Esophagus squamous epithelium (tissue), 5 donors: ENCODE measurements at places on chromosomes 4 and X. TPM values are rescaled to one million over a fixed set of nuclear protein-coding genes. Genes with fewer than 3 reads are reported as not detected.
A peak's percentile ranks its signal among the peaks of the same experiment; 100 is the strongest.

DNA sequence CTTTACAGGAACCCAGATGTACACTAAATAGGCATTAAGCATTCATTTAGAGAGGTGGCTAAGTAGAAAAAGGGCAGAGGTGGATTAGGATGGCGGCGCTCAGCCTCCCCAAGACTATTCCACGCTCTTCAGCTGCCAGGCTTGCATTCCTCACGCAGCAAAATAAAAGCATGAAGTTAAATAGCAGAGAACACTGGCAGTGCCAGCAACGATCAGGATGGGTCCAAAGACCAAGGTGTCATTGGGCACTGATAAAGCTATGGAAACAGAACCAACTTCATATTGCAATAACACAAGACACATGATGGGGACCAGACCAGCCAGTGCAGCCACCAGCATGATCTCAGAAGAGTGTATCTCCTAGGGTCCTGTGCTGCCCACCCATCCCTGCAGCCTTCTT is 42.0 kb downstream of the TMEM156 start:
- H3K27me3 ChIP-seq: no peaks in the 10 kb centered on the region
- H3K27ac ChIP-seq: no peak overlapping the region
- no peaks in the 10 kb centered on the region for H3K36me3 ChIP-seq
- H3K4me3 ChIP-seq: no peak overlapping the region
- H3K4me1 ChIP-seq: no peaks in the 10 kb centered on the region

VSIG4 gene
- 84.3 TPM for total RNA-seq

DNA sequence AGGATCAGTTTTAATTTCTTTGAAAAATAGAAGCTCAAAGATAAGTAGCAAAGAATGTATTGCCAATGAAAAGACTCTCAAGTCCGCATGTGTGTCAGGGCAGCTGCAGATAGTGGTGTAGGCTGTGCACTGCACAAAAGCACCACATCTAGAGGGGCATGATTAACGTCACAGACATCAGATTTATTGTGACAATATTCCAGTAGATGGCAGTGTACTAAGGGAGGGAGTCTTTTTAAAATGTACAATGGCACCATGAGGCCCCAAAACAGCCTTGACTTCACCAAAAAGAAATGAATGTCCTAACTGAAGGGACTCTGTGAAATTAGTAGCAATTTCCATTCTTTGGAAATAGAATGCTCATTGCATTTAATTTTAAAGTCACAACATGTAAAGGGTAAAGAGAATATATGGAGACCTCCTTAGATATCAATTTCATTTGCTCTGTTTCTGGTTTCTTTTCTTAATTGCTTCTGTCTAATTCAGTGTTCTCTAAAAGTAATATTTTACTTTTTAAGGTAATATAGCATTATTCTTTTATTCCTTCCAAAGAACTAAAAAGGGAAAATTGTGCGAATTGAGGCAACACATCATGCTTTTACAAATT is 98.4 kb downstream of the ZNF827 start:
- no peaks in the 10 kb centered on the region for H3K4me1 ChIP-seq
- DNase-seq: no peak
- H3K36me3 ChIP-seq: no peaks in the 10 kb centered on the region
- no peak overlapping the region for H3K27ac ChIP-seq
- H3K4me3 ChIP-seq: no peak overlapping the region

DNA sequence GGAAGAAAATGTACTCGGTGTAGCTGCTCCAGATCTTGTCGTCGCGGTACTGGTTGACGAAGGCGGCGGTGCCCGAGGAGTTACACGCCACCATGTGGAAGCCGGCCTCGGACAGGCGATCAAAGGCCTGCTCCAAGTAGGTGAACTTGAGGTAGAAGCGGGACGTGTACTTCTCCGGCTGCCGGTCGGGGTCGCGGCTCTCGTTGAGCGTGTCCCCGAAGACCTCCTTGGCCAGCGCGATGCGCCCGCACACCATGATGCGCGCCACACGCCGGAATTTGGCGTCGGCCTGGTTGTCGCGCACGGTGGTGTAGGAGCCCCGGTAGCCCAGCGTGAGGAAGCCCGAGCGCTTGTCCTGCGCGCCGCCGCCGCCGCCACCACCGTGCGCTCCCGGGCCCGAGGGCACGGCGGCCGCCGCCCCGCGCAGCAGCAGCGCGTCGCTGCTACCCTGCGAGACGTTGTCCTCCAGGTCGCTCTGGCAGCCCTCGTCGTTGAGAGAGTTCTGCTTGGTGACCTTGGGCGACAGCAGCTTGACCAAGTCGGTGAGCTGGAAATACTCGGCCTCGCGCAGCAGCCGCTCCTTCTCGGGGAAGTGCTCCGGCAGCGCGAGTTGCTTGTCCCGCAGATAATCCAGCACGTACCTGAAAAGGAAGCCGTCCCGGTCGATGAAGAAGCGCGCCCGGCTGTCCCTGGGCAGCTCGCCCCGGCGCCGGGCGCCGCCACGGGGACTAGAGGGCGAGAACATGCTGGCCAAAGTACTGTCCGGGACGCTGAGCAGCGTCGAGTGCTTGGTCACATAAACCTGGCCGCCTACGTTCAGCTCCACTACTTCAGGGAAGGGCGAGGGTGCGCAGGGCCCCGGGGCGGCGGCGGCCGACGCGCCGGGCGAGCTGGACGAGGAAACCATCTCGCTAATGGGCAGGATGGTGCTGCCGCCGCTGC is 775 bp downstream of the KCTD8 start:
- peak overlapping the region; percentile 67 for H3K27ac ChIP-seq
- H3K4me3 ChIP-seq: peak overlapping the region; percentile 52
- no peaks in the 10 kb centered on the region for H3K36me3 ChIP-seq
- DNase-seq: no peak

STOX2 gene
- 21.6 TPM for total RNA-seq

MBNL3 gene
- total RNA-seq: 24.1 TPM

DNA sequence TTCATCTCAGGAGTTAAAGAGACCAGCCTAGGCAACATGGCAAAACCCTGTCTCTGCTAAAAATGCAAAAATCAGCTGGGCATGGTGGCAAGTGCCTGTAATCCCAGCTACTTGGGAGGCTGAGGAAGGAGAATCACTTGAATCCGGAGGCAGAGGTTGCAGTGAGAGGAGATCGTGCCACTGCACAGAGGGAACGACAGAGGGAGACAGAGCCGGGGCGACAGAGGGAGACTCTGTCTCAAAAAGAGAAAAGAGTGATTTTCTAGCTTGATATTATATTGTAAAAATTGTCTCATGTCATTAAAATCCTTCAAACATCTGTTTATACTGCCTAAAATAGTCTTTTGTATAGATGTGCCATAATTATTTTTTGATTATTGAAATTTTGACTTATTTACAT is 225.4 kb upstream of the AGA start:
- no peak overlapping the region for H3K27ac ChIP-seq
- H3K4me1 ChIP-seq: no peaks in the 10 kb centered on the region
- no peaks in the 10 kb centered on the region for H3K36me3 ChIP-seq
- H3K27me3 ChIP-seq: no peaks in the 10 kb centered on the region
- no peak overlapping the region for H3K4me3 ChIP-seq

- DNase-seq: no peak
- no peaks in the 10 kb centered on the region for H3K4me1 ChIP-seq
- H3K36me3 ChIP-seq: no peaks in the 10 kb centered on the region
- no peak overlapping the region for H3K4me3 ChIP-seq
- no peak overlapping the region for H3K27ac ChIP-seq
Measured at GRCh38 chr4:22233230-22233629, 282.6 kb downstream of the ADGRA3 start.

PCDH10 gene
- not detected for total RNA-seq

DNA sequence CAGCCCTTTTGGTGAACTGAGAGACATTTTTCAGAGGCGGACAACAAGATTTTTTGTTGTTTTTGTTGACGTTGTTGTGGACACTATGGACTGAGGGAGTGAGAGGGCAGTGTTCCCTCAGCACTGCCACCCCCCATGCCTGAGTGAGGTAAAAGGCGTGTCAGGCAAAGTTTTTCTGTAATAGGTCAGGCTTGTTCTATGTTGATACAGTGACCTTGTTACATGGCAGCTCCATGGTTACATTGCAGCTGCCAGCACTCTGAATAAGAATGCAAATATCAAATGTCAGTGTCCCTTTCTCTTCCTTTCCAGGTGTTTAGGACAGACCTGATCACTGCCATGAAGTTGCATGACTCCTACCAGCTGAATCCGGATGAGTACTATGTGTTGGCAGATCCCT is 36.6 kb downstream of the JADE1 start:
- no peak for DNase-seq
- H3K36me3 ChIP-seq: peaks cover 89% of the 10 kb centered on the region
- no peak overlapping the region for H3K27ac ChIP-seq
- H3K4me1 ChIP-seq: peaks cover 30% of the 10 kb centered on the region
- no peaks in the 10 kb centered on the region for H3K27me3 ChIP-seq

DNA sequence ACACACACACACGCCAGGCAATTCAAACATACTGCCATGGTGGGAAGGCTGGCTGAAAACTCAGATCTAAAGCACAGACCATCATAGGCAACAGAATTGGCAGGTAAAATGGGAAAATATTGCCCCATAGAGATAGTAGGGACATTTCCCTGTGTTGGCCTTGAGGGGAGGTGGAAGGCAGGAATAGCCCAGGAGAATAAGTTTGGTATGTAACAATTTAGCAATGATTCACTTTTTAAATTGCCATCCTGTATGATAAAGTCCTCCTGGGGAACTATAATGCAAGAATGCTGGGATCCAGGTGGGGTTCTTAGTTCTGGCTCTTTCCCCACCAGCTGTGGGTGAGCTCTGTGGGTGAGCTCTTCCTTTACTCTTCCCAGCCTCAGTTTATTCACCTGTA is 51.0 kb downstream of the ATXN3L start:
- H3K27ac ChIP-seq: no peak overlapping the region
- H3K27me3 ChIP-seq: no peaks in the 10 kb centered on the region
- no peak overlapping the region for H3K4me3 ChIP-seq
- no peaks in the 10 kb centered on the region for H3K4me1 ChIP-seq
- no peak for DNase-seq

DNA sequence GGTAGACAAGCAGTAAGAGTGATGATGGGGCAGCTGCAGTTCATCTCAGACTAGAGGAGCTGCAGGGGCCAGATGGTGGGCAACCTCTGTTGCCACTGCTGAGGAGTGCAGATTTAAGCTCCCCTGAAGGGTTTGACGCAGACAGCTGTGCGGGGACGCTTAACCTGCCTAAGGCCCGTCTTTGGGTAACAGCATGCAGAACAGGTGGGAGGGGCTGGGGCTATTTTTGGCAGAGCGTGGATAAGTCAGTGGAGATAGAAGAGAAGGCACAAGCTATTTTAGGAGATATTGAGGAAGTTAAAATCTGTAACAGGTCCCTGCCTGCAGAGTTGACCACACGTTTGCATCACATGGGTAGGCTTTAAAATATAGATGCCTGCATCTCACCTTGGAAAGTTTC is 10.5 kb downstream of the CD99 start:
- no peak overlapping the region for H3K4me3 ChIP-seq
- no peaks in the 10 kb centered on the region for H3K36me3 ChIP-seq
- no peak for DNase-seq
- H3K4me1 ChIP-seq: peaks cover 98% of the 10 kb centered on the region

DNA sequence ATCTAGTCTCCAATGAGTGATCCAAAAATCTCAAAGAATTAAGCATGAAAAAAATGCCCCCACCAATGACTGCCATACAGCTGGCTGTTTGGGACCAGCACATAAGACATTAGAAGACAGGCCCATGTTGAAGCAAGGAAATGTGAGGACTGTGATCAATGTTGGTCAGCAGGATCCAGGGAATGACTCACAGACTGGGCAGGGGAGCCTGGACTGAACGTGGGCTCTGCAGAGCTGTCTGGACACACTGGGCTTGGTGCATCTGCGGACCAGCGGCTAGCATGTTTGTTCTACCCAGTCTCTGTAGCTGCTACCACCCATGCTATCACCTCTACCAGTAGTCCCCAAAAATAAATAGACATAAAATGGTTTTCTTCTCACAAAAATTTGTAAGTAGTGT is 108.6 kb downstream of the PALLD start:
- peaks cover 39% of the 10 kb centered on the region for H3K4me1 ChIP-seq
- no peaks in the 10 kb centered on the region for H3K27me3 ChIP-seq
- no peaks in the 10 kb centered on the region for H3K36me3 ChIP-seq

DNA sequence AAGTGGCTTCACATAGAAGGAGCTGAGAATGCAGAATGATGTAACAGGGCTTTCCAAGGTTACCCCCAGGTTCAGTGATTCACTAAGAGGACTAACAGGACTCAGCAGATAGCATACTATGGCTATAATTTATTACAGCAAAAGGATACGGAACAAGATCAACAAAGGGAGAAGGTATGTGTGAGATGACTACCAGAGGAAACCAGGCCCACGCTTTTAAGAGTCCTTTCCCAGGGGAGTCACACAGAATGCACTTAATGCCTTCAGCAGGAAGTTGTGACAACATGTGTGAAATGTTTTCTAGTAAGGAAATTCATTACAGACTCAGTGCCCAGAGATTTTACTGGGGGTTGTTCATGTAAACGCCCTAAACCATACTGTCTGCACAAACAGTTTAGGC is 373.6 kb upstream of the MAGEB2 start:
- no peaks in the 10 kb centered on the region for H3K27me3 ChIP-seq
- no peak overlapping the region for H3K4me3 ChIP-seq
- H3K36me3 ChIP-seq: no peaks in the 10 kb centered on the region
- no peaks in the 10 kb centered on the region for H3K4me1 ChIP-seq

- H3K36me3 ChIP-seq: no peaks in the 10 kb centered on the region
- peaks cover 17% of the 10 kb centered on the region for H3K27me3 ChIP-seq
- no peak overlapping the region for H3K27ac ChIP-seq
Measured at GRCh38 chrX:23338334-23338733, 3.7 kb downstream of the PTCHD1 start.

DNA sequence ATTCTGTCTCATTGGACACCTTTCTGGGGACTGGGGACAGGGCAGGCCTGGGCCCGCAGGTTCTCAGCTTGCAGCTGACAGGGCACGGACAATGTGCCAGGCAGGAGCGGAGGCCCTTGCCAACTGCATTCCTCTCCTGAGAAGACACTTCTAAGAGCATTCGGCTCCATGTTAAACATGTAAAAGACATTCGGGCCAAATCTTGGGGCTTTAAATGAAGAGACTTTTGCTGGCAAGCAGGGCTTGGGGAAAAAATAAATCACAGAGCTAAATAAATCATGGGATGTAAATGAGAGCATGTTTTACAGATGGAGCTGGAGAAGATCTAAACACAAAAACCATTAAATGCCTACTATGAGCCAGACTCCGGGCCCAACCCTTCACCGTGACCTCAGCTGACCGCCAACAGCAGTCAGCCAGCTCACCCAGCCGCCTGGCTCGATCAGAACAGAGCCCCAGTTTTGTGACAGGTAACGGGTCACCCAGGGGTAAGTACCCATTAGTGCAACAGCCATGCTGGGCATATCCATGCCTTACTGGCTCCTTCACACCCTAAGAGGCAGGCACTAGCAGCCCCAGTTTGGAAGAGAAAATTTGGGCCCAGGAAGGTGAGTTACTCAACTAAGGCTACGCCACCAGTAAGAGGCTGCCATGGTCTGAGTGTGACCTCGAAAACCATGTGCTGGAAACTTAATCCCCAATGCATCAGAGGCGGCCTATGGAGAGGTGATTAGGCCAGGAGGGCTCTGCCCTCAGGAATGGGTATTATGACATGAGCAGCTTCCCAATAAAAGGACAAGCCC is 14.7 kb downstream of the WDR1 start:
- H3K4me3 ChIP-seq: no peak overlapping the region
- peak overlapping the region; percentile 38 for H3K27ac ChIP-seq
- no peaks in the 10 kb centered on the region for H3K27me3 ChIP-seq
- H3K4me1 ChIP-seq: peaks cover 78% of the 10 kb centered on the region
- DNase-seq: no peak
- H3K36me3 ChIP-seq: peaks cover 67% of the 10 kb centered on the region

- no peaks in the 10 kb centered on the region for H3K4me1 ChIP-seq
- no peaks in the 10 kb centered on the region for H3K27me3 ChIP-seq
- no peaks in the 10 kb centered on the region for H3K36me3 ChIP-seq
- H3K27ac ChIP-seq: no peak within 1 kb of the TSS
Measured at GRCh38 chr4:52019936-52020657, at the start of gene LRRC66. LRRC66 (minus strand) TSS chr4:52020363; CDS start chr4:52017613, 2,750 bp downstream.
